ENCODE measurements at places on chromosomes 4 and X.

GRCh38 chr4:65667506-65668041, 2.7 kb downstream of the EPHA5 start:
- DNase-seq = no peak

DNA sequence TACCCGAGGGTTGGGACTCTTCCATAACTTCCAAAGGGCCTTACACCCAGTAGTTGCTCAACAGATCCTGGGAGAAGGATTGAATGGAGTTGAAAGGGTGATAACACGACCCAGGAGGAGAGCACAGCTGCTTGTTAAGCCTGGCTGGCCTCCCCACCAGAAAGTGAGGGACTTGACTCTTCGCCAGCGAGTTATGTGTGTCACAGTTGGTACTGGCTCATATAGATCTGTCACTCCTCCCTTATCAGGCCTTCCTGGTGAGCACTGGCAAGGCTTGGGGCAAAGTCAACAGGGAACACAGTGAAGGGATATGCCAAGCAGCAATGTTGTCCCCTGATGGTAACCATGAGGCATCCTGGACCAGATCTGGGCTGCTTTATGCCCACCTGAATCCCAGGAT, 35.8 kb downstream of the APLN start:
- DNase-seq = no peak

- DNase-seq = no peak
Observed at GRCh38 chr4:53100501-53101190, 238.5 kb downstream of the RASL11B start.

- no peak for DNase-seq
Observed at GRCh38 chr4:142778900-142779299, 67.2 kb downstream of the INPP4B start.

DNA sequence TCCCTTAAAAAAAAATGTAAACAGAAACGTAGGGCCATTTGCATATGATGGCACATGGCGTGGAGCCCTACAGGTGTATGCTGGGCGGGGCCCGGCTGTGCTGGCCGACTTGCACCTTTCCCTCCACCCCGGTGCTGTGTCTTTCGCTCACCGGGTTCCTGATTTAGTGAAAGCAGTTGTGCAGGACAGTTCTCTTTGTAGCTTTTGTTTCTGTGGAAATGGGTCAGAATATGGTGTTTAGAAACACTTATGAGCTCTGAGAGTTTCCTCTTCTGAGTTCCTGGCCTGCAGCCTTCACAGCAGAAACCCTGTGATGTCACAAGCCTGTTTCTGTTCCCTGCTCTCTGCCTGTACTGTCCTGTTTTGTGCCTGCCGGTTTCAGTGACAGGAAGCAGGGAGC, 22.5 kb upstream of the MSANTD1 start:
- DNase-seq = no peak

DNA sequence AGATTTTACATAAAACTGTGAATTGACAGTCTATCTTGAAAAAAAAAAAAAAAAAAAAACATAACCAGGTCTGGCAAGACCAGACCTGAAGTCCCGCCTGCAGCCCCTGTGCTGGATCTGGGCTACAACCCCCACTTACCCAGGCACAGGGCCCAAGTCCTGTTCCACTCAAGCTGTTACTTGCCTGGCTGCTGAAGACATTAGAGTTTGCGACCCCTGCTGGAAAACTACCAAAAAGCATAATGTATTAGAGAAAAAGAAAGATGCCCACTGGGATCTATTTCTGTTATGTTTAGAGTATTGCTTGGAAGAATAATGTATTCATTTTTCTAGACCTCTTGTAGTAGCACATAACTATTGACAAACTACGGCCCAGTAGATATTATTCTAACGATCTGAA, 4.7 kb downstream of the HS3ST1 start:
- DNase-seq = no peak

GRCh38 chr4:151771664-151772063, 10.9 kb upstream of the GATB start:
- DNase-seq = no peak

GRCh38 chr4:99403380-99404184, 31.6 kb downstream of the ADH7 start:
- no peak for DNase-seq

- DNase-seq = peak; percentile 4
Observed at GRCh38 chrX:11341274-11342201, 48.3 kb downstream of the AMELX start.

DNA sequence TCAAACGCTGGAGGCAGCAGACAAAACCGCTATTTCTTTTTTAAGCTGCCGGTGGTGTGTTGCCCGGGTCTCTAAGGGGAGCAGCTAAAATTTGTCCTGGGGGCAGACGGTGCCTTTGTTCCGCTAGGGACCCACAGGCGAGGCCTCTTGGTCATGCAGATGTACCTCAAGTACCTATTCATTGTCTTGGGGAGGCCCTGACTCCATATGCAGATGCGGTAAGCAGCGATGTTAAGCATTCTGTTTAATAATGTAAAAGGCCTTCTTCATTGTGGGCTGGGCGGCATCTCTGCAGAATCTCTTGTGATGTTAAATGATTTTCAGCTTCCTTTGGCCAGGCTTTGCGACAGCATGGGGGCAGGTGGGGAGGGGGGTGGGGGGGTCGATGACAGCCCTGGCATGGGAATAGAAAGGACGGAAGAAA, 98.9 kb upstream of the PJA1 start:
- DNase-seq = no peak
